ENCODE measurements at places on chromosomes 11 and 22.
A peak's percentile ranks its signal among the peaks of the same experiment; 100 is the strongest.

DNA sequence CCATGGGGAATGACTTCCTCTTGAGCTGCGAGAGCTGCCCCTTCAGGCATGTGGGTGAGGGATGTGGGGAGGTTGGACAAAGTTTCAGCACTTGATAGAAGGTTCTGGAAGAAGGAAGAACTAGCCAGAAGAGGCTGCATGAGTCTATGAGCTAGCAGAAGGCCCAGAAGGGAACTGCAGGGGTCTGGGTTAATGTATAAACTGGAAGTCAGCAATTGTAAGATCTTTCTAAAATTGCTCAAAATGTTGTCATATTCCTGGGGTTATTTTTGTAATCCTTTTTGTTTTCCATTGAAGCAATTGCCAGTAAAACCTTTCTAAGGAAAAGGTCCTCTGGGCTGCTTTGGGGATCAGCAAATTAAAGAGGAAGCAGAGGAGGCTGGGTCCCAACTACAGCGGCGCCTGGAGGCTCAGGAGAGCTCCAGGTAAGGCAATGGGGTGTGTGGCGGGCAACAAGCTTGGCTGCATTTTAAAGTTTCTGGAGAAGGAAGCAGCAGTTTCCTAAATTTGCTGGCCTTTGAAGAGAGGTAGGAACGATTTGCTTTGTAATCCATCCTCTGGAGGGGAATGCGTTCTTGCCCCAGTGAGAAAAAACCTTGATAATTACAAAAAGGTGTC, 29.2 kb downstream of the ADAMTS15 start:
- DNase-seq: no peak

DNA sequence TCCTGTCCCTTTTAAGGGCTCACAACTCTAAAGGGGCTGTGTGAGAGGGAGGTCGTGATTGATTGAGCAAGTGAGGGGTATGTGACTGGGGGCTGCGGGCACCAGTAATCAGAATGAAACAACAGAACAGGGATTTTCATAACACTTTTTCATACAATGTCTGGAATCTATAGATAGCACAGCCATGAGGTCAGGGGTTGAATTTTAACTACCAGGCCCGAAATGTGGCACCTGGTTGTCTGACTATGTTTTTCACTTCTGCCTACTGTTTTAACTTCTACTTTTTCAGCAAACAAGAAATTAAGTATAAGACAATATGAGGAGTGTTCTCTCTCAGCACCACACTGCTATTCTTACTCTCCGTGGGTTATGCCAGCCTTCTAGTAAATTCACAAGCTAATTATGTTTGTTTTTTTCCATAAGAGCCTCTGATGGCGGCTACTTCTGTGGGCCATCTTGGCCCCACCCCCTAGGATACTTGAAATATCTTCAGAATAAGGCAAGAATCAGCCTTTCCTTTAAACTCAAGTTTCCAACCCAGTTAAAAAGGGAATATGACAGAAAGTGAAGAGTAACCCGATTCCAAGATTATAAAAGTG, 552.8 kb upstream of the CHORDC1 start:
- DNase-seq: no peak

- DNase-seq: no peak
Measured at GRCh38 chr11:68938816-68939582, 35.3 kb downstream of the IGHMBP2 start.

GRCh38 chr22:32801537-32802236, at the start of gene TIMP3:
Gene TIMP3, plus strand, starts transcription at chr22:32801705. Its CDS starts 297 bp downstream, at chr22:32802002.
- DNase-seq: peak; percentile 7

DNA sequence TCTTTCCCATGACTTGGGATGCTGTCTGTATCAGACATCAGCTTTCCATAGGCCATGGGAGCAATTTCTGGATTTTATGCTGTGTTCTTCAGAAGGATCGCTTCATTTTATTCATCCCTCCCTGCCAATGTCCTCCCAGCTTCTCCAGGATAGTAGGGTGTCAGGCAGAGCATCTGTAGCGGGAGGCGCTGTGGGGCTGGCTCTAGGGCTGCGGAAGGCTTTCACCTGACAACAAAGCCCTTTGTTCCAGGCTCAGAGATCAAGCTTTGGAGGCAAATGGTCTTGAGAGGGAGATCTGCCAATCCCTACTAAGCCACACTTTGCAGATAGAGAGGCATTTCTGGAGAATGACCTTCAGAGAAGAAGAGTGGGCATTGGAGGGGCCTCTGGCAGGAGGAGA, 29.5 kb upstream of the FTH1 start:
- DNase-seq: no peak

DNA sequence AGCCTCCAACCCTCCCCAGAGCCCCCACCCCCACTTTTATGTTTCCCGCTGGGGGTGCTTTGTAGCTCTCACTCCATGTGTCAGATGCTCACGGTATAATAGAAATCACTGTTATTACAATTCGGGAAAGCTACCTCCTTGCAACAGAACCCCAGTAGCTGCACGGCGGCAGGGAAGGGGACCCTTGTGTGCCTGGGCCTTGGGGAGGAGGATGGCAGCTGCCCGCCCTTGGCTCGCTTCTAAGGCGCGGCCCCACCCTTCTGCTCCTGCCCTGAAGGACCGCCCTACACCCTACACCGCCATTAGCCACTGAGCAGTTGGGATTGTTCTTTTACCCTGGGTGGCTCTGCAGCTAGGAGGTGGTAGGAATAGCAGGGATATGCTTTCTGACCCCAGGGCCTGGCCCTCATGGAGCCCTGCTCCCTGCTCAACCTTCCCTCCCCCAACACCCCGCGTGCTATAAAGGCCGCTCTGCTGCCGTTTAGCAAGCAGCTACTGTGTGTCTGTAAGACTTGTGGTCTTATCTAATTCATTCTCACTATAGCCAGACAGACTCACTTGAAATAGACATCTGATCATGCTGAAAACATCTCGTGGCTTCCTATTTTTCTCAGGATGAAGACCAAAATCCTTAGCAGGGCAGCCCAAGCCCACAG, 219.7 kb downstream of the CEP164 start:
- DNase-seq: no peak

DNA sequence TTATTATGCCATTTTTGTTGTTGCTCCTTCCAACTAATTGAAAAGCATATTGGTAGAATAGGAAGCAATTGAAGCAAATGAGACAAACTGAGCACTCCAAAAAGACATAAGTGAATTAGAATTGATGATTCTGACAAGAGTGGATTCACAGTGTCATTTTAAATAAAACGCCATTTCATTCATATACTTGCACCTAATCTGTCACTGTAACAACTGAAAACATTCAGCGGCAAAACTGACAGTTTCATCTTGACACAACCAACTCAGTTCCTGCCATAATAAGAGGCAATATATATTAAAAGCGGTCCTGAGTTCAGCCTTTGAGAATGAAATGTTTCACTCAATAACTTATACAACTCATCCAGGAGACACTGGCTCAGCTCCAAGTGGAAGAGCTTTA, 306.8 kb downstream of the CNTN5 start:
- no peak for DNase-seq

- no peak for DNase-seq
Measured at GRCh38 chr11:16013649-16014275, 342.6 kb downstream of the SOX6 start.

- no peak for DNase-seq
Measured at GRCh38 chr11:58963551-58964104, 24.3 kb downstream of the GLYATL1 start.

DNA sequence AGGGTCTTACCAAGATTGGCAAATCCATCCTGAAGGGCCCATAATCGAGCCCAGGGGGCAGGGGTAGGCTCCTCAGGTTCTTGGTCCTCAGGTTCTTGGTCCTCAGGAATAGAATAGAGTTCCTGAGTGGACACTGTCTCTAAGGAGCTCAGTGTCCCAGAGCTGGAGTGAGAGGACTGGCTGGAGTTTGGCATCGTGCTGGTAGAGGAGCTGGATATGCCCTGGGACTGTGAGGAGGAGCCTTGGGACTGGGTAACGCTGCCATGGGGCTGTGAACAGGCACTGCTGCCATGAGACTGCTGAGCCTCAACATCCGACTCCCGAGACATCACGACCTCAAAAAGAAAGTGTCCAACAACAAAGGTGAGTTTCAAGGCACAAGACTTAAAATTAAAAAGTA, 7.2 kb downstream of the CHEK2 start:
- no peak for DNase-seq

DNA sequence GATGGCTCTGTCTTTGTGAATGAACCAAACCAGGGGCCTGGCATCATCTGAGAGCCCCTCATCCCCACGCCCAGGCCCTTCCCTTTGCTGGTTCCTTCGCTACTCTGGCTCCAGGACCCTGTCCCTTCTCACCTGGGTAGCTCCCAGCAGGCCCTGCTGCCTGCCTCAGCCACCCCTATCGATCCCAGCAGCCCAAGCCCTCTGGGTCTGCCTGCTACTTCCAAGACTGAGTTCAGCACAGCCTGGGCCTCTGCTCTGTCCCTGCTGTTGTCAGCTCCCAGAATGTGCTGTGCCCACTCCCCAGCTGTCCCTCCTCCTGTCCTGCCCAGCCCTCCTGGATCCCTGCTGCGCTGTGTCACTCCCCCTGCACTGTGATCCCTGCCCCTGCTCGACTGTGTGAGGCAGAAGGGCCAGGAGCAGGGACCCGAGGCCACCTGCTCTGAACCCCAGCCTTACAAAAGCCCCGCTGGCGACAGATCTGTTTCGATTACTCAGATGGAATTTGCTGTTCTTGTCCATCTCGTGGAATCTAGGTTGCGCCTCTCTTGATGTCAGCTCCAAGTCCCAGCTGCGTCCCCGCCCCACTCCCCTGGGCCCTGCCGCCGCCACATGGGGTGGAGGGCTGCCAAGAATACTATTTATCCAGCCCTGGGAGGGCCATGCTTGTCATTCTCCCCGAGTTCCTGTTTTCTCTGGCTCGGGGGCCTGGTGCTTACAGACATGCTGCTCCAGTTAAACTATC, 13.0 kb downstream of the MRPL21 start:
- DNase-seq: no peak

GRCh38 chr22:42692239-42693054, 28.2 kb downstream of the A4GALT start:
- DNase-seq: no peak

DNA sequence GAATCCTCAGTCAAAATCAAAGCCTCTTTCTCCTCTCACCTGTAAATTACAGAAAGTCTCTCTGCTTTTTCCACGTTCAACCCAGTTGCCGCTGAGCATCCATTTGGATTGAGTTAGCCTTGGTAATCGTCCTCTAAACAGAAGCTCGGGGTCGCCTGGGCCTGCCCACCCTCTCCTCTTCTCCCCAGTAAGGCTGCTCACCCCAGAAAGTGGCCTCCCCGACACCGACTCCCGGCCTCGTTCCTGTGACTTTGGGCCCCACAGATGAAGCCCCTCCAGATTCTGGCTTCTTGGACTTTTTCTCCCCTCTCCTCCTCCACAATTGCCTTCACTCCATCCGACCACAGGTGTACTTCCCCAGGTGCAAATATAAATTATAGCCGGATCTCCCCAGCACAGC, 1500.0 kb downstream of the BRD1 start:
- DNase-seq: no peak

- no peak for DNase-seq
Measured at GRCh38 chr11:12410006-12410728, 32.8 kb downstream of the PARVA start.

DNA sequence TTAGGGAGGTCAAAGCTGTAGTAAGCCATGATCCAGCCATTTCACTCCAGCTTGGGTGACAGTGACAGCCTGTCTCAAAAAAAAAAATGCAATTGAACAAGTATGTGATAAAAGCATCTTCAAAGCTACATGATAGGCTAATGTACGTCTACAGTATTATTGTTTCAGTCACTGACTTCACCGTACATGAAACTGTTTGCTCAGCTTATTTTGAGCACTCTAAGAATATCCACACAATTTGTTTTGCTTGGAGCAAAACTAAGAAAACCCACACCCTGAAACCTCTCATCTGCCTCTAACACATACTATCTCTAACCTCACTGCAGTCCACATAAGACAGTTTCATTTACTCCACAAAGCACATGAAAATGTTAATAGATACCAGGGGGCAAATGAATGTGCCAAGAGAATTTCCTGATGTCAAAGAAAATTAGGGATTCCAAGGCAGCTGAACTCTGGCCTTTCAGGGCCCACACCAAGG, 60.7 kb downstream of the KCNA4 start:
- no peak for DNase-seq

DNA sequence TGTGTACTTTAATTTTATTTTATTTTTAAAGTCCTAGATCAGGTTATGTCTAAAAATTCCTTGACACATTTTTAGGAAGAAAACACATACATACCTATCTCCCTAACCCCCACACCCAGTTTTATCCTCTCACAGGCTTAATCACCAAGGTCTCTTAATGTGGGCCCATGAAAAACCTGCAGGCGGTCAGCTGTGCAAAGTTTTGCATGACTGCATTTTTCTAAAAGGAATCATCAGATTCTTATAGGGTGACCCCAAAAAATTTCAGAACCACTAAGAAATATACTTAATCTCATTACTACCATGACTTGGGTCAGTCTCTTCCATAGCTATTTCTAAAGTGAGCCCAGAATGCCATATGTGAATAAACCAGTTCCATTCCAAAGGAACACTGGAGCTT, 19.8 kb downstream of the SAA1 start:
- DNase-seq: no peak

GRCh38 chr11:18265949-18266348, at the start of gene SAA1:
Gene SAA1, plus strand, starts transcription at chr11:18266264. Its CDS starts 624 bp downstream, at chr11:18266888.
- no peak for DNase-seq

GRCh38 chr22:39894554-39895092, 1.1 kb upstream of the ENTHD1 start:
- DNase-seq: no peak

DNA sequence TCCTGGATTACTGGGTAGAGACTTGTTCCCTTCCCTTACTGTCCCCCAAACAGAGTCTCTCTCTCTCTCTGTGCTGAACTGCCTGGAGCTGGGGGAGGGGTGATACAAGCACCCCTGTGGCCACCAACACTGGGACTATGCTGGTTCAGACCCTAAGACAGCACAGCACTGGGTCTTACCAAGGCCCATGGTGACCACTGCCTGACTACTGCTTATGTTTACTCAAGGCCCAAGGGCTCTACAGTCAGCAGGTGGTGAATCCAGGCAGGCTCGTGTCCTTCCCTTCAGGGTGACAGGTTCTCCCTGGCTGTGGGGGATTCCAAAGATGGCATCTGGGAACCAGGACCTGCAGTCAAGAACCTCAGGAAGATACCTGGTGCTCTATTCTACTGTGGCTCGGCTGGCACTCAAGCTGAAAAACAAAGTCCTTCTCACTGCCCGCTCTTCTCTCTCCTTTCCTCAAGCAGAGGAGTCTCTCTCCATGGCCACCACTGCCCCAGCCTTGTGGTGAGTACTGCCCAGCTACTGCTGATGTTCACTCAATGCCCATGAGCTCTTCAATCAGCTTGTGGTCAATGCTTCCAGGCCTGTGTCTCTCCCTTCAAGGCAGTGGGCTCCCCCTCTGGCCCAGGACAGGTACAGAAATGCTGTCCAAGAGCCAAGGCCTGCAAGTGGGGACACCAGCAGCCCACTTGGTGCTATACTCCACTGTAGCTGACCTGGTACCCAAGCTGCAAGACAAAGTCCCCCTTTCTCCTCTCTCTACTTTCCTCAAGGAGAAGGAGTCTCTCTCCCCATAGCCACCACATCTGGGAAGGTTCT, 41.8 kb upstream of the SHANK2 start:
- no peak for DNase-seq

- no peak for DNase-seq
Measured at GRCh38 chr11:64357446-64357845, 1.5 kb upstream of the RPS6KA4 start.

GRCh38 chr11:20207781-20208621, 47.7 kb upstream of the DBX1 start:
- no peak for DNase-seq

All from activated CD4-positive, alpha-beta T cell treated with anti-CD3 and anti-CD28 coated beads, Interleukin-2, amount 50 U/mL, for 48 hours (primary cell).